M059J (cell line): ENCODE measurements at places on chromosomes 4 and X. TPM values are rescaled to one million over a fixed set of nuclear protein-coding genes. Genes with fewer than 3 reads are reported as not detected.

DNA sequence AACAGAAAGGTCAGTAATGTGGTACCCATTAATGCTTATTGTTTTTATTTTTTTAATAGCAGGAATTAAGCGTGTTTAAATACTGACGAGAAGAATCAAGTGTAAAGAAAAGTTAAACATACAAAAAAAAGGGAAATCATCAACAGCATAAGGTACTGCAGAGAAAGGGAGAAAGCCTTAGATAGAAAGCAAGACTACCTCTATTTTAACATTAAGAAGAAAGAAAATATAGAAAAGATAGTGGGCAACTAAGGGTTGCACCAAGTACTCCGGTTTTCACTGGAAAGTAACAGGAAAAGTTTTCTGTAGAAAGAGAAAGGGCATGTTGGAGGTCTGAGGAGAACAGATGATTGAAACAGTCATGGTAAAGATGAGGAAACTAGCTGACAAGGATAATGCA lies 41.9 kb downstream of the FBXW7 start:
- DNase-seq, result no peak

The ALAS2 gene
- not detected in 2 replicates for total RNA-seq

DNA sequence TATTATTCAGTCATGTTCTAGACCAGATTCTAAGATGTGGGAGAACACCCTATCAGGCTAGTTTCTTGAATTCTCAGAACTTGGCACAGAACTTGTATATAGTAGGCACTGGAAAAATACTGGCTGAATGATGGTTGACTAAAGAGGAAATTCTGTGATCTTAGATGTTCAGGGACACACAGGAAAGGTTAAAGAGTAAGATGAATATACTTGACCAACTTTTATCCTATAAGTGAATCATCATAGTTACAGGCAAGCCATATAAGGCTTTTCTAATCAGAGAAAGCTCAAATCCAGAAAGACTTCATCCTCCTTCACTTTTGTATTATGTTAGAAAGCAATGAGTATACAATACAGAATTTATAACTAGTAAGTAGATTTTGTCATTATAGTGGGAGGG lies 53.8 kb downstream of the SEPTIN11 start:
- no peak for DNase-seq

DNA sequence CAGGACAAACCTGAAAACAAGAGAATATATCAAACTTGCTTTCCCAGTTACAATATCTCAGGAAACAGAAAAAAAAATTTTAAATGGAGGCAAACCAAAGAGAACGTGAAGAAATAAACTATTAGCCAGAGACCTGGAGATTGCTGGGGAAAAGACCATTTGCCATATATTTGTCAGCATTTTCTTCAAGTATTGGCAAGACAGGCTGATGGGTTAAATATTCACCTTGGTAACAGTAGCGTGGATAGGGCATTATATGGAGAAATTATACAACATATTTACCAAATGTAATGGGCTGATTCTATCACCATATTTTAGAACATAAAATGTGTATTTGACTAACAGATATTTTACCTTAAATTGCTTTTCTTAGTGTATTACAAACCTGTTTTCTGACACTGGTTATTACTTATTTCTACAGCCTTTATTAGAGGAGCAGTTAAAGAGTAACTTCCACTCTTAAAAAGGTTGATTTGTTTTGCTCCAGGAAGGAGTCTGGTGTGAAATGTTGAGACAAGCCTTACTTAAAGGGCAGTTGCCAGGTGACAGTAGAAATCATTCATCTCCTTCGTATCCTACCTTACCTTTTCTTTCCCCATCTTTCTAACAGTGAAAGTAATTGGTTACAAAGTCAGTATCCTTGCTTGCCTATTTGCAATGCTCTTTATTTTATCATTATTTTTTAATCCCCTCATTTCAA lies 575.5 kb downstream of the GBA3 start:
- no peak for DNase-seq

The ITM2A gene
- total RNA-seq, result not detected in 2 replicates

DNA sequence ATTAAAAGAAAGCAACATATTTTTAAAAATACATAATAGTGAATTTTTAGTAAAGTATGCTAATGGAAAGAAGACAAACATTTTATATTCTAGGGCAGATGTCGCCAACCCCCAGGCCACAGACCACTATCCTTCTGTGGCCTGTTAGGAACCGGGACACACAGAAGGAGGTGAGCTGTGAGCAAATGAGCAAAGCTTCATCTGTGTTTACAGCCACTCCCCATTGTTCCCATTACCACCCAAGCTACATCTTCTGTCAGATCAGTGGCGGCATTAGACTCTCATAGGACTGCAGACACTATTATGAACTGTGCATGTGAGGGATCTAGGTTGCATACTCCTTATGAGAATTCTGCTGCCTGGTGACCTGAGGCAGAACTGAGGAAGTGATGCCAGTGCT lies 37.0 kb upstream of the FAT4 start:
- no peak for DNase-seq

The CLIC2 gene
- 1.3 and 1.5 TPM in 2 replicates for total RNA-seq
